A549 treated with RU486 at 1 μM for 4 hours (cell line): ENCODE measurements at places on chromosomes 3 and 15. TPM values are rescaled to one million over a fixed set of nuclear protein-coding genes. Genes with fewer than 3 reads are reported as not detected.

CAND2 gene
- 0.31 to 0.45 TPM (median 0.40 TPM) in 5 replicates for total RNA-seq

STAB1 gene
- not detected in 5 replicates for total RNA-seq

CCR2 gene
- not detected in 5 replicates for total RNA-seq

UTS2B gene
- not detected in 5 replicates for total RNA-seq

INSYN1 gene
- total RNA-seq, result 1.2 to 2.4 TPM (median 2.0 TPM) in 5 replicates

GABRB3 gene
- total RNA-seq, result 61.0 to 82.0 TPM (median 72.6 TPM) in 5 replicates

GOLGA6A gene
- total RNA-seq, result 0.07 to 0.13 TPM (median 0.08 TPM) in 4 of 5 replicates, not detected in the other

AMOTL2 gene
- total RNA-seq, result 36.3 to 43.2 TPM (median 41.7 TPM) in 5 replicates

CRYBG3 gene
- 5.9 to 9.7 TPM (median 6.7 TPM) in 5 replicates for total RNA-seq

CHCHD6 gene
- total RNA-seq, result 17.5 to 20.1 TPM (median 18.9 TPM) in 5 replicates

GBE1 gene
- 22.1 to 31.2 TPM (median 28.8 TPM) in 5 replicates for total RNA-seq

ACTC1 gene
- 0.14 to 0.48 TPM (median 0.33 TPM) in 5 replicates for total RNA-seq

USP3 gene
- total RNA-seq, result 35.5 to 50.2 TPM (median 46.5 TPM) in 5 replicates

IGF2BP2 gene
- 8.2 to 10.6 TPM (median 10.0 TPM) in 5 replicates for total RNA-seq

FRMD4B gene
- 0.80 to 2.5 TPM (median 1.4 TPM) in 5 replicates for total RNA-seq
